Stimulated activated CD4-positive, alpha-beta T cell treated with anti-CD3 and anti-CD28 coated beads, Interleukin-1b, Interleukin-23, amount 100 ng/mL, for 24 hours (primary cell): ENCODE measurements at places on chromosomes 11 and 22.

DNA sequence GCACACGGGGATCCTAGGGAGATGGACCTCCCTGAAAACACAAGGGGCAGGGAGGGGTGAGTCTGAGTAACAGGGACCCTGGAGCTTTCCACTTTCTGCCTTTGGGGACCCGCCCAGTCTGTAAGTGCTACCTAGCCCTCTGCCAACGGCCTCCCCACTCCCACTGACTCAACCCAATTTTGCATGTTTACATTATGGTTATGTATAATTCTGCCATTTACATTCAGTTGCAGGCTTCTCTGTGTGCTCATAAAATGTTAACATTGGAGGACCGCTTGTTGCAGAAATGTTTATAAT is 105.8 kb downstream of the DSCAML1 start:
- DNase-seq, result no peak

GRCh38 chr11:68839911-68840641 is 1.6 kb downstream of the CPT1A start:
- DNase-seq, result no peak

DNA sequence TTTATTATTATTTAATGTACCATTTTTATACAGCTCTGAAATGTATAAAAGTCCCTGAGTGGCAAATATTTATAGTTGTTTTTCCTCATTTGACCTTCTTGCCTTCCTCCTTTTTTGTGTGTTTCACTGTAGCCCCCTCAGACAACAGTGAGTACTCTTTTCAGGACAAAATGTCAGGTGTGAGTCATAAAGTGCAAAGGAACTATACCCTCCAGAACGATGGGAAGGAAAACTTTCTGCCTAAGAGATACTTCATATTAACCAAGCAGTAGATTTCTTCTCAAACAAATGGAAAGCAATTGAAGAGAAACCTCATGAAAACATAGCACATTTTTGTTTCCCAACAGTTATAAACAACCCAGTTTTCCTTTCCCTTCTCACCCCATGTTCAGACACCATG is 16.1 kb upstream of the MS4A7 start:
- no peak for DNase-seq

- no peak for DNase-seq
Measured at GRCh38 chr11:23723861-23724260, 773.0 kb upstream of the LUZP2 start.

- no peak for DNase-seq
Measured at GRCh38 chr11:6653097-6653496, 2.5 kb downstream of the DCHS1 start.

- DNase-seq, result no peak
Measured at GRCh38 chr11:76291576-76292526, 85.5 kb upstream of the WNT11 start.

DNA sequence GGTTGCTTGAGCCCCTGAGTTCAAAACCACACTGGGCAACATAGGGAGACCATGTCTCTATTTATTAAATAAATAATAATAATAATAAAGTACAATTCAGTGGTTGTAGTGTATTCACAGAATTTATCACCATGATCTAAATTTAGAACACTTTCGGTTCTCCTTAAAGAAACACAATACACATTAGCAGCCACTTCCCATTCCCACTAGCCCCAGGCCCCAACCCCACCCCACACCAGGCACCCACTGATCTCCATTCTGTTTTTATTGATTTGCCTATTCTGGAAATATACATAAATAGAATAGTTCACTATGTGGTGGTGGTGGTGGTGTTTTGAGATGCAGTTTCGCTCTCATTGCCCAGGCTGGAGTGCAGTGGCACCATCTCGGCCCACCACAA is 45.7 kb downstream of the BCL2L13 start:
- no peak for DNase-seq

DNA sequence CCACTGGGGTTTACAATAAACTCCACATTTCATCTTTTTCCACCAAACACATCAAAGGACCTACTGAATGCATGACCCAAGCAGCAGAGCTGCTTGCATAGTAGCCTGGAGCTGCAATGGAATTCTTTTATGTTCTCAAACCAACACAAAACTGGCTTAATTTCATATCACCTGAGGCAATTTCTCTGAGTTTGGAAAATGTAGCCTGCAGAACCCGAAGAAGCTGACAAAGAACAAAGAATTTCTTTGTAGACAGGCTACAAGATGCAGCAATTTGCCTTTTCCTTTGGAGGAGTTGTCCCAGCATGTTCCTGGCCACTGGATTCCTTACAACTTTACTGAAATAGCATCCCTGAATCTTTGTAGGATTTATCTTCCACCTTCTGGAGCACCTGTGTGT is 5.5 kb upstream of the TECTA start:
- no peak for DNase-seq

DNA sequence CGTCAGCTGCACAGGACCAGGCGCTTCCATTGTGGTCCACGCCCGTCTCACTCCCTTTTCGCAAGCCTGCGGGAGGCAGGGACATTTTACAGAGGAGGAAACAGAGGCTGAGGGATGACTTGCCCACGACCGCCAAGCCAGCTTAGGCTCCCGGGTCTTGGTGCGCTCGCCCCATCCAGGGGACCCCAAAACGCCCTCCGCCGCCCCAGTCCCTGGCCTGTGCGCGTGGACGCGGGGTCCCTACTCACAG is 300 bp downstream of the WNT11 start:
- no peak for DNase-seq

DNA sequence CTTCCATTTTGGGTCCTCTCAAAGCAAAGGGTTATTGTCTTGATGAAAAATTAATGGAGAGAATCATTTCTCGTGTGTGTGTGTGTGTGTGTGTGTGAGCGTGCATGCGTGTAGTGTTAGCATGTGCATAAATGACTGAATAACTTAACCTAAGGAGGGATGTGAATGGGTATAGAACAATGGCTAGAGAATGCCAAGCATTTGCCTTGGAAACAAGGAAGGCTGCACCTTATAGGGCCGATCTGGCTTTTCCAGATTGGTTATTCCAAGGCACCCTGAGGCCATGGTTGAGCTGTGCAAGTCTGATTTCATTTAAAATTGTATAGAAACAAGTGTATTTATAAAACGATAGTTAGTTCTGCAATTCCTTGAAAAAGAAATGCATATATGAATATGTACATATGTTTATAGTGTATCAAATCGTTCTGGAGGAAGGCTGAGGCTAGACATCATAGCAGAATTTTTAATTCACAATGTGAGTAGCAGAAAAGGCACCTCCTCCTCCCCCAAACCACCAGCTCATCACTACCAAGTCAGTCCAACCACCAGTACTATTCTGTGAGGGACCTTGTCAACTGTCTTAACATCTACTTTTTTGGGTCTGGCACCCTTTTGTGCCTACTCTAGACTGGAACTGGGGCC is 322.7 kb upstream of the ISX start:
- no peak for DNase-seq

GRCh38 chr11:41836431-41836830 is 377.0 kb upstream of the LRRC4C start:
- no peak for DNase-seq

- DNase-seq, result no peak
Measured at GRCh38 chr11:58965246-58965985, 26.1 kb downstream of the GLYATL1 start.

- no peak for DNase-seq
Measured at GRCh38 chr11:130872981-130873380, 43.3 kb downstream of the SNX19 start.

- no peak for DNase-seq
Measured at GRCh38 chr11:35483131-35483820, 42.1 kb downstream of the PAMR1 start.

DNA sequence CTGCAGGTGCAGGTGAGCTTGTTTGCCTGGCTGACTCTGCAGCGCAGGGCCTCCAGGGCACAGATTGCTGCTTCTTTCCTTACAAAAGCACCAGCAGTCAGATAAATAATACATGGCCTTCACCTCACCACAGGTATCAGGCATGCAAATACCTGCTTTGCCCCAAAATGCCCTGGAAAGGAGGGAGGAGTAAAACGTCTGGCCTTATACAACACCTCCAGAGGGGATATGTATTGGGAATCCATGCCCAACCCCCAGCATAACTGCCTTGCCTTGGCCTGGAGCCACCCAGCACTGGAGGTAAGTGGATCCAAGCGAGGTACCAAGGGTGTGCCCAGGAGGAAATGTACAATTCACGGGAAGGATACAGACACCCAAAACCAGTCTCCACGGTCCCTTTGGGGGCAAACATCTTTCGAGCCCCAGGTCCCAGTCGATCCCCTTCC is 860 bp downstream of the TMEM184B start:
- DNase-seq, result no peak

- no peak for DNase-seq
Measured at GRCh38 chr11:120089036-120090001, 48.6 kb downstream of the TRIM29 start.

- no peak for DNase-seq
Measured at GRCh38 chr11:93324500-93324899, 6.0 kb upstream of the DEUP1 start.

DNA sequence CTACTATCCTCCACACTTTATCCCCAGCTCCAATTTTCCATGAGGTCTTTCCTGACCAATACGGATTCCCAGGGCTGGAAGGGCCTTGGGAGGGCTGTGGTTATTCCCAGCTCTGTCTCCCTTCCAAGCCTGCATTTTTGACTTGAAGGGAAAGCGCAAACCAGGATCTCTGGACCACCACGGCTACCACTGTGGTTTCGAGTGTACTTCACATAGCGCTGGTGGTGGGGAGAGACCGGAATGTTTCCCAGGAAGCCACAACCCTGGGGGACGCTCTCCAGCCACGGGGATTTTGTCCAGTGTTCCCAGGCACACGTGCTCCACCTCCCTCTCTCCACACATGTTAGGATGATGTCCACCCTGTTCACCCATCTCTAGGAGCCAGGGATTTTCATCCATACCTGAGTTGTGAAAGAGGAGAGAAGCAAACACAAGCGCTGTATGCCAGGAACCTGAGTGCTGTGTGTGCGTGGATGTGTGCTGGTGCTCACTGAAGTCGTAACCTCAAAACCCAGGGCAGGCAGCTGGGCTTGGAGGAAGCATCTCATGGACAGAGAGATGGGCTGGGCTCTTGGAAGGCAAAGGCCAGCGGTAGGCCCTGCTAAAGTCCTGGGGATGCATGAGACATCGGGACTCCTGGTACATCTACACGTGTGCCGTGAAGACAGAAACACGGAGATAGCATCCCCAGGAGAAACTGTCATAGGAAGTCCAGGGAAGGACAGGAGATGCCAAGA is 1.3 kb upstream of the NPTXR start:
- no peak for DNase-seq

DNA sequence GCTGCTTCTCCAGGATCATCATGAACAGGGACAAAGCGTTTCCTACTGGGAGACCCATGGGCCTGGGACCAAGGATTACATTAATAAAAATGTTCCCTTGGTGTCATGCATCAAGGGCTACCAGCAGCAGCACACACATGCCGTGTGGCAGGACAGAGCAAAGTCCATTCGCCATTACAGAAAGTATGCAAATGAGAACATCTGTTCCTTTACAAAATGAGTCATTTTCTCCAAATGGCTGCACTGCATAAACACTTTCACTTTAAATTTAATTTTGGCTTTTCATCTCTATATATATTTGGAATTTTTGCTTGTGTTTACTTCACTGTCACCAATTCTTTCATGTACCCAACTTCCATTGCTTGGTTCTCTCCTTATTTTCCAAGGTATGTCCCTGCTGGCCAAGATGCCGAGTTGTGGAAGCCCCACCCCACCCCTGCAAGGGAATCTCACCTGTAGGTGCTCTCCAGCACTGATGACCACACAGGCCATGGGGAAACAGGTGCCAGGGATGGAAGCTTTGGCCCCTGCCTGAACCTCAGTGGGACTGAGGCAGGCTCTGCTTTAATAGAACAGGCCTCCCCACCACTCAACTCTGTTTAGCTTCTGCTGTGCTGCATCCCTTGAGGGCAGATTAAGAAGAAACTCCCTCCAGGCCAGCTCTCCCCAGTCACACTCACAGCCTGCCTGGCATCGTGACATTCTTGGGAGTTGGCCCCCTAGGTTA is 15.6 kb upstream of the GNAZ start:
- DNase-seq, result no peak

GRCh38 chr11:16239141-16240105 is 116.9 kb downstream of the SOX6 start:
- no peak for DNase-seq

GRCh38 chr22:27382947-27383346 is 418.6 kb downstream of the MN1 start:
- no peak for DNase-seq

DNA sequence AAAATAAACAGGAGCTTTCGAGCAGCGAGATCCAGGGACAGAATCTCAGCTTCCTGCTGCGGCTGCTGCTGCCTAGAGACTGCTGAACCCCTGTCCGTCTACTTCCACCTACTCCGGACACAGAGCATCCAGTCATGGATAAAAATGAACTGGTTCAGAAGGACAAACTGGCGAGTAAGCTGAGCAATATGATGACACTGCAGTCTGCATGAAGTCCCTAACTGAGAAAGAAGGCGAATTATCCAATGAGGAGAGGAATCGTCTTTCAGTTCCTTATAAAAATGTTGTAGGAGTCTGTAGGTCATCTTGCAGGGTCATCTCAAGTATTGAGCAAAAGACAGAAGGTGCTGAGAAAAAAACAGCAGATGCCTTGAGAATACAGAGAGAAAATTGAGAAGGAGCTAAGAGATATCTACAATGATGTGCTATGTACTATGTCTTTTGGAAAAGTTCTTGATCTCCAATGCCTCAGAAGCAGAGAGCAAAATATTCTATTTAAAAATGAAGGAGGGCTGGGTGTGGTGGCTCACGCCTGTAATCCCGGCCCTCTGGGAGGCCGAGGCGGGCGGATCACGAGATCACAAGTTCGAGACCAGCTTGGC is 11.1 kb upstream of the MS4A2 start:
- DNase-seq, result no peak

DNA sequence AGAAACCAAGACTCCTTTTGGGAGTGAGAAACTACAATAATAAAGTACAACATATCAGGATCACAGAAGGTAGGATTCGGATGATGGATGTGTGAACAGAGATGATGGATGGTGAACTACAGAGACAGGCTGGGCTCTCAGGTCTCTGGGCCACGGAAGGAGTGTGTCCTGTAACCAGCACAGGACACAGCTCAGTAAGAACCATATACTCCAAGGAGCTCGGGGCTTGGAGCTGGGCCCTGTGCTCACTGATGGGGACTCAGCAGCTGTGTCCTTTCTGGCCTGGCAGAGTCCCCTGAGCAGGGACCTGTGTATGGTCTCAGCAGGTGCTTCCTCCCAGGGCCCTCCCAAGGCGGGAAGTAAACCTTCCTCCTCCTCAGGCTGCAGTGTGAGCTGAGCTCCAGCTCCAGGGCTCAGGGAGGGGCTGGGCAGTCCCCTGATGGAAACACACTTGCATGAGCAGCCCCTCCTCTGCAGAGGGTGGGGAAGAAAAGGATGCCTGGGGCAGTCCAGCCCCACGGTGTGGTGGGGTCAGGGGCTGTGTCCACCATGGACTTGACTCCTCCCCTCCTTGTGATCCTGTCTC is 39.8 kb upstream of the TOP3B start:
- DNase-seq, result no peak

DNA sequence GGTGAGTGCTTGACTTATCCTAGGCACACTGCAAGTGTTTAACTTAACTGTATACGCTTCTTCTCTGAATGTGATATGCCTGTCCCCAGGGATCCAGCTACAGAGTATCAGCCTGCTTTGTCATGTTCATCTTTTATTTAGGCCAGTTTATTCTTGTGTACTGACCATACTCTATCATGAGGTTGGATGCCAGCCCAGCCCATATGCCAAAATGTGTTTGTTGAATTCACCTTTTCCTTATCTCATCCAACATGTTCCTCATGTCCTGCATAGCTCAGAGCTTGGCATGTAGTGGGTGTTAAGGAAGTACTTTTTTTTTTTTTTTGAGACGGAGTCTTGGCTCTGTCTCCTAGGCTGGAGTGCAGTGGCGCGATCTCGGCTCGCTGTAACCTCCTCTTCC is 116.2 kb downstream of the NCAM1 start:
- DNase-seq, result no peak
